ENCODE measurements at places on chromosomes 4 and X. TPM values are rescaled to one million over a fixed set of nuclear protein-coding genes. Genes with fewer than 3 reads are reported as not detected.

The CLGN gene
- not detected for total RNA-seq

DNA sequence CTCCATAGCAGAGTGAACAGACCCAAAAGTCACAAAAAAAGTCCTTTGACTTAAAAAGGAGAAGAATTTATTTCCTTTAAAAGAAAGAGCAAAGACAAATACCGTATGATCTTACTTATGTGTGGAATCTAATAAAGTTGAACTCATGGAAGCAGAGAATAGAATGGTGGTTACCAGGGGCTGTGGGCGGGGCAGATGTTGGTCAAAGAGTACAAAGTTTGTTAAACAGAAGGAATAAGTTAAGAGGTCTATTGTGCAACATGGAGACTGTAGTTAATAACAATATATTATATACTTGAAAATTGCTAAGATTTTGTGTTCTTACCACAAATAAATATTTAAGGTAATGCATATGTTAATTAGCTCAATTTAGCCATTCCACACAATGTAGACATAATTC lies 173.3 kb upstream of the S100G start:
- no peak for DNase-seq

The FAM241A gene
- total RNA-seq: 2.4 TPM

GRCh38 chr4:19402581-19403065 lies 849.1 kb upstream of the SLIT2 start:
- DNase-seq: no peak

The MAGEC2 gene
- not detected for total RNA-seq

GRCh38 chr4:13483136-13483767 lies 888 bp downstream of the RAB28 start:
- DNase-seq: peak; percentile 15

DNA sequence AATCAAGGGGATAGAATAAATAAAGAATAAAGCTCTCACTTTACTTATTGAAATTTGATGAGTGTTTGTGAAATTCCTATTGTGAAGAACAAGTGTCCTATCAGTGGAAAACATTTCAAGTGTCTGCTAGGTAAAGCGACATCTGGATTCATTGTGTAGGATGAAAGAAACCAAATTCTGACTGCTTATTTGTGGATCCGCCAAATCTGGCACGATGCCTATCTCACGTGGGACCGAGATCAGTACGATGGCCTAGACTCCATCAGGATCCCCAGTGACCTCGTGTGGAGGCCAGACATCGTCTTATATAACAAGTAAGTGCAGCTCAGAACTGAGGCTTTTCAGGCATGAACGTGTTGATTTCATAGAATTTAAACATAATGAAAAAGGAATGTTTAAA lies 1.9 kb downstream of the CHRNA9 start:
- DNase-seq: no peak

The UGT2B10 gene
- not detected for total RNA-seq

The PAQR3 gene
- 24.3 TPM for total RNA-seq

GRCh38 chr4:31370866-31371465 lies 650.8 kb downstream of the PCDH7 start:
- peak; percentile 1 for DNase-seq

- DNase-seq: no peak
Observed at GRCh38 chr4:106264331-106264728, 51.7 kb downstream of the TBCK start.

- DNase-seq: no peak
Observed at GRCh38 chrX:154445776-154446175, 1.8 kb downstream of the FAM50A start.

The CSN1S1 gene
- total RNA-seq: not detected

The CXCL5 gene
- not detected for total RNA-seq

DNA sequence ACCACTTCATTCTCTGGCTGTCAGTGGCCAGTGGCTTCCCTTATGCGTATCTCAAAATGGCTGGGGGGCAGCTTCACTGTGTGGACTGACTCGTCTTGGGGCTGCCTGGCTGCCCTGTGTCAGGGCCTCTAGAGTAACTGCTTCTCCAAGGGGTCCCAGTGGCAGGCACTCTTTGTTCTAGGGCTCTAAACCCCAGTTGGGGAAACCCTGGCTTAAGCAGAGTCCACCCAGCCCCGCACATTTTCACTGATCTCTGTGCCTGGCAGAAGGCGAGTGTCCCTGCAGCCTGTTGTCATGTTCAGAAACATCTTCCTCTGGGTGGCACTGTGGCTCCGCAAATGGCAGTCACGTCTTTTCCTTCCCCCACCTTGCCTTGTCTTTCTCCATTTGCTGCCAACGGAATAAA lies 59.7 kb downstream of the NBDY start:
- peak; percentile 76 for DNase-seq

The STARD8 gene
- 0.54 TPM for total RNA-seq

GRCh38 chrX:2423899-2424298 lies 76.9 kb downstream of the DHRSX start:
- DNase-seq: no peak

Measured in naive thymus-derived CD4-positive, alpha-beta T cell (primary cell).